NCI-H2081 (cell line): ENCODE measurements at places on chromosomes 3 and 15.

DNA sequence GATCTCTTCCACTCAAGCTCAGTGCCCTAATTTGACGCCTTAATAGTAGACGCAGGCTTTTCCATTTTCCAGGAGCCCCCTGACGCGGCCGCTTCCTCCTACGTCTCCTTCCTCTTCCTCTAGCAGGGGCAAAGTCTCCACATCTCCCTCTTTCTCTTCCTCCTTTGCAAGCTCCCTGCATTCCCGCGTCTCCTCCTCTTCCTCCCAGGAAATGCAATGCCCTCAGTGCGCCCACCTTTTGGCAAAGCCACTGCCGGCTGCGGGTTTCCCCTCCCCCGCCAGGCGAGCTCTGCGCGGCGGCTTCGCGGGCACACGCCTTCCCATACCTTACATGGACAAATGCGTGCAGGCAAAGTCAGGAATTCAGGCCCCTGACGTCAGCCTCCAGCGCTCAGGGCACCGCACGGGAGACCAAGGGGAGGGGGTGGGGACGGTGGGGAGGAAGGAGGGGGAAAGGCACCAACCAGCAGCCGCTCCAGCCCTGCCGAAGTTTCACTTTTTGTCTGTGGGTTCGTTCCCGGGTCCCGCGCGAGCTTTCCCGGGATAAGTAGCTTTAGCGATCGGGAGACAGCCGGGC lies 432 bp upstream of the LPP start:
- DNase-seq: peak; percentile 80

- peak; percentile 18 for DNase-seq
These were observed 94.6 kb downstream of the ZPLD1 start for GRCh38 chr3:102529452-102529851.

- DNase-seq: no peak
These were observed 902.6 kb upstream of the EPHA6 start for GRCh38 chr3:95911767-95912166.

DNA sequence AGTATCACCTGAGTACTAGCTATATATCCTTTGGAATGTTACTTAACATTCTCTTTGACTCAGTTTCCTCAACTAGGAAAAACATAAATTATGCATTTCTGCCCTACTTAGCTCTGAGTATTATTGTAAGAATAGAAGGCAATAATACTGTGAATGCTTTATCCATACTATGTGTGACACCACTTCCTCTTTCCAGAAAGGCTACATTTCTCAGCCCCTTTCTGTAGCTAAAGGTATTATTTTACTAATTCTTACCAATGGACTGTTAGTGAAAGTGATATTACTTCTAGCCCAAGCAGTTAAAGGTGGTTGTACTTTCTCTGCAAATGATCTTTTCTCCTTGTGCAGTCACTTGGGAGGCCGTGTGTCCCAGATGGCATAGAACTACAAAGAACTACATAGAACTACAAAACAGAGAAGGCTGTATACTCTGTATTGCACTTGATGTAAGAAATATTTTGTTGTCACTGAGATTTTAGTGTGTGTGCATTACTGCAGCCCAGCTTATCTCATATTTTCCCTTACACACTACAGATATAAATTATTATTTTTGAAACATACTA lies 35.1 kb downstream of the MYH15 start:
- DNase-seq: no peak

DNA sequence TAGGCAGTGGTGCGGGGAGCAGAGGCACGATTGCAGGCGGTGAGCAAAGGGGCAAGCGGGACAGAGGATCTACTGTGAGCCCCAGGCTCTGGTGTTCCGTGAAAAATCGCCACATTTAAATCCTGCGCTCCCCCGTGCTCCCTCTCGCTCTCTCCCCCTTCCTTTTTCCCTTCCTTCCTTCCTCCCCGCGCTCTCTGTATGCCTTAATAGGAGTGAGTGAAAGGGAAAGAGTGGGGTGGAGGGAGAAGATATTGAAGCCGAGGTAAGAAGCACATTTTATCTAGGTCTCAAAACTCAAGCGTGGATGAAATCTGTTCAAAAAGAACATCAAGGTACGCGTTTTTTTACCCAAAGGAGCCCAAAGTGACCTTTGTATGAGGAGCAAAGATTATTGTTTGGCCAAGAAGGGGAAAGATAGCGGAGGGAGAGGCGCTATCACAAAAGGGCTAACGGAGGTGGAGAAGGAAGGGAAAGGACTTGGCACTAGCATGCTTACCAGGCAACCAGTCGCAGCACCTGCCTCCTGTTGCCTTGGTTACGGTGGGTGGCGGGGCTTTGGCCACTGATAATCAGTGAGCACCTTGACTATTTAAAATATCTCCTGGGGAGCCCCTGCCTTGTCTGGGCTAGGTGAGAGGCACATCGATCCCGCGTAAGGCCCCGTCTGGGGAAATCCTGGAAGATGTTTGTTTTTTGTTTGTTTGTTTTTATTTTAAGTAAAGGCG lies 14.9 kb upstream of the AEN start:
- DNase-seq: peak; percentile 58

- DNase-seq: no peak
These were observed 173.8 kb downstream of the TCF12 start for GRCh38 chr15:57092252-57092651.

GRCh38 chr3:52892290-52892624 lies 5.1 kb downstream of the STIMATE start:
- no peak for DNase-seq

DNA sequence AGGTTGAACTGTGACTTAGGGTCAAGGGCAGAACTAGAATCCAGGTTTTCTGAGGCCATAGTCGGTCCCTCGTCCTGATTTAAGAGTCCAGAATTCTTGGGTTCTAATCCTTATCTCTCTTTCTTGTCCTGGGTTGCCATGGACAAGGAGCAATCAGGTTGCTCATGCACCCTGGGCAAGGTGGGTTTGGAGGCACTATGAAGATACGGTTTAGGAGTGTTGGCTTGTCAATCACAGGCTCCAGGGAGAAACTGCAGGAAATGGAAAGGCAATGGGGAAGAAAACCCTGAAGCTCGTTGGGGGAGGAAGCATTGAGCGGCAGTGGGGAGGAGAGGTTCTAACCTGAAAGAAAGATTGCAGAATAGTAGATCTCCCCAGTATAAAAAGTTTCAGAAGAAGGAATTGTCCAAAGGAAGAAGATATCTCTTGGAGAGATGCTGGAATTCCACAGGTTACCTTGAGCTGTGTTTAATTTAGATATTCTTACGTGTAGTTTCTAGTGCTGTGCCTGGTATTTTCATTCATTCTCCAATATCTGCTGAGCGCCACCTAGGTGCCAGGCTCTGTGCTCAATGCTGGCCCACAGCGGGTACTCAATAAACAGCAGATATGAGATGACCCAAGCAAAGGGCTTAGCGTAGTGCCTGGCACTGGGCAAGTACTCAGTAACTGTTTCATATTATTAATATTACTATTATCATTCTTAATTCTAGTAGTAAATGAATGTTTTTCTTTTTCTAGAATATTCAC lies 2.0 kb downstream of the ACAN start:
- DNase-seq: no peak

DNA sequence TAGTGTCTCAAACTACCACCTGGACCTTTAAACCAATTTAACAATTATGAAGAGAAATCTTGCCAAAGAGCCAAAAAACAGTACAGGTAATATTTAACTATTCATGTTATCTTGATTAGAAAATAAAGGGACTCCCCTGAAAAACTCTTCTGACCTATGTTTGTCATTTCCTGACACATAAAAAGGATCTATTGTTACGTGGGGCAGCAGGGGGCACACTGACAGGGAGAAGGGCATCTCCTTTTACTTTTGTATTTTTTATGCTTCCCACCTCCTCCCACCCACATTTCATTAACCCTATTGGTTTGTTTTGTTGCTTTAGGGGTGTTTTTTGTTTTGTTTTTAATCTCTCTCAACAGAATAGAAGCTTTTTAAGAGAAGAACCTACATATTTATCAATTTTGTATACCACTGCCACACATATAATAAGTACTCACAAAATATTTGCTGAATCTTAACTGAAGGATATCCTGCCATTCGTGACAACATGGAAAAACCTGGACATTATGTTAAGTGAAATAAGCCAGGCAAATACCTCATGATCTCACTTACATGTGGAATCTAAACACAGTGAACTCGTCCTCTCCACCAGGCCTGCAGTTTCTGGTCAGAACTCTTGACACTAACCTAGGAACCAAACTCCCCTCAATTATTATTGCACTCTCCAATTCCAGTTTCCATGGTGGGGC lies 17.7 kb downstream of the STAG1 start:
- DNase-seq: no peak

GRCh38 chr15:55601374-55601773 lies 13.2 kb upstream of the PYGO1 start:
- DNase-seq: no peak

DNA sequence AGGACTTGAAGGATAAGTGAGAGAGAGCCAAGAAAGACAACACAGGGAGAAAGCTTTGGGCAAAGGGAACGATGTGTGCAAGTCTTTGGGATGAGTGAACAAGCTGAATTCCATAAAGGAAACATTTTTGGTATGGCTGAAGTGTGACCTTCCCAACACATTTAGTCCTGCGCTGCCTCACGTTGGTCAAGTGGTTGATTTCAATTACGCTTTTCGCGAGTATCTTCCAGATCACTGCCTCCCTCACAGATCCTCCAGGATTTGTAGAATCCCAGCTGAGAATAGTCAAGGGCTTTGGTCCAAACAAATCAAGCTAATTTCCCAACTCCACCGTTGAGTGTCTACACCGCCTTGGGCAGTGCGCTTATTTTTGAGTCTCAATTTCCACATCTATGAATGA lies 338.4 kb upstream of the ADAMTS9 start:
- DNase-seq: no peak

- DNase-seq: no peak
These were observed 54.6 kb downstream of the SST start for GRCh38 chr3:187615630-187616029.

DNA sequence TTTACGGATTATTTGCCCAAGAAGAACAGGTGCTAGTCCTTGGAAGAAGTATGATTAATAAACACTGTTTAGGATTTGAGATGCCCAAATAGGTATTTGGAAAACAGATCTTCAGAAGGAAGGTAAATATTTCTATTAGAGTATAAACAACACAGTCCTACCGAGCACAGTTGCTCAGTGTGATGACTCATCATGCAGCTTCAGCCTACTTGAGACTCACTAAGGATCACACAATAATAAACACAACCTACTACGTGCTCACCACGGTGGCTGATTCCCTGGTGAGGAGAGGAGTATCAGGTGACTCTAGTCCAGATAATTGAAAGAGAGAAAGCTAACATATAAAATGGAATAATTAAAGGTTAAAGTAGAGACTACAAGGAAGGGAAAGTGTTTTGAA lies 72.0 kb downstream of the PDZRN3 start:
- no peak for DNase-seq

GRCh38 chr15:74855857-74856256 lies 12.9 kb upstream of the ULK3 start:
- DNase-seq: no peak

DNA sequence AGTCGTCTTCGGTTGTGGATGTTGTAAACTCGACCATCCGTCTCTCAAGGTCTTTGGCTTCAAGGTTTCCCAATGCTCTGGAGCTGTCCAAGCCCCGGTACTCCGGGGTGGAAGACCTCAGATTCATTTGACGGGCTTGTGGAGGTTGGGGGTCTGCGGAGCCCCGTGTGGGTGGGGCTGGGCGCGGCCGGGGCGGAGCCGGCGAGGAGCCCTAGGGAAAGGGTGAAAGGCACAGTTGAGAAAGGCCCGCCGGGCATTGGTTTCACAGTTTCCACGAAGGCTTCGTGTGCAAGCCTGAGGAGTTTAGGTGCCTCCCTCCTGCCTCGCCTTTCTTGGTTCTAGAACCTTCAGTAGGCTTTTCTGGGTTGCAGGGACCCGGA lies 360 bp upstream of the MGA start:
- DNase-seq: no peak

DNA sequence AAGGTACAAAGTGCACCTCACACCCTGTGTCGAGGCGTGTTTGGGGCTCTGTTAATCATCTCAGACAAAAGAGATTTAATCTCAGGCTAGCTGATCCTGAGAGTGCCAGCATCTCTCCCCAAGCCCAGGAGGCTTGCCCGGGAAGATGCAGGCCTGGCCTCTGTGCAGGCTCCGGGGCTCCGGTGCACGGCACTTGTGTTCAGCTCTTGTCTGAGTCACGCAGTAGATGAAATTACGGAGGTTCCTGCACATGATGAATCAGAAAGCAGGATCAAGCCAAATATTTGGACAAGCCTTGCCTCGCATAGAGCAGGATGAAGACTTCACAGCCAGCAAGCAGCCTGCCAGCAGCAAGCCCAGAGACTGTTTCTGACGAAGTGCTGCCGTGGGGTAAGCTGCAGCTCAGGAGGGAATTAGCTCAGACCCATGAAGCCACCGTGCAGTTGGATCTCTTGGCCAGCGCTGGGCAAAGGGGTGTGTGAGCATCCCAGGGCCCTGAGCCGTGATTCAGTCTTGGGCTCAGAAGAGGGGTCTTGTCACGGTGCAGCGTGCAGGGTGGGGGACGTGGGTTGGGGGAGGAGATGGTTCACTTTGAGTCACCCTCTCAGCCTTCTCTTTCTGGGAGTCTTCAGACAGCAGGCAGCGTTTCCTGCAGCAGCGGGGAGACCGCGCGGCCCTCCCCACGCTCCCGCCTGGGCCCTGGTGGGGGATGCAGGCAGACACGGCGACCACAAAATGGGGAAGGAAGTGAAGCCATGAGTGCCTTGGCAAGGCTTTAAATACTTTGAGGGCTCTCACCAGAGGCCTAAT lies 89.2 kb upstream of the MEF2A start:
- no peak for DNase-seq

GRCh38 chr3:66138336-66139313 lies 82.2 kb upstream of the SLC25A26 start:
- DNase-seq: peak; percentile 66

- DNase-seq: no peak
These were observed 130.5 kb upstream of the MCTP2 start for GRCh38 chr15:94100863-94101262.
